ENCODE measurements at places on chromosomes 12 and 14. TPM values are rescaled to one million over a fixed set of nuclear protein-coding genes. Genes with fewer than 3 reads are reported as not detected.

Gene PTCSC3
- total RNA-seq, result not detected

Gene TRMT61A
- total RNA-seq, result 9.8 TPM

Gene GLT1D1
- 0.09 TPM for total RNA-seq

Gene RTN1
- 0.16 TPM for total RNA-seq

Gene PSMB11
- 0.09 TPM for total RNA-seq

Gene ACSM4
- not detected for total RNA-seq

Gene ART4
- total RNA-seq, result not detected

Gene NDUFB1
- 335 TPM for total RNA-seq

Gene LMNTD1
- 0.32 TPM for total RNA-seq

Gene LIN7A
- 7.6 TPM for total RNA-seq

Gene RHEBL1
- not detected for total RNA-seq

Gene CCDC175
- not detected for total RNA-seq

Gene RIMKLB
- total RNA-seq, result 28.0 TPM

Gene FBLN5
- 15.9 TPM for total RNA-seq

Gene ANO2
- total RNA-seq, result not detected

Gene SLC6A15
- total RNA-seq, result 53.1 TPM
